Dermis lymphatic vessel endothelial cell (primary cell): ENCODE measurements at places on chromosomes 5 and 9. TPM values are rescaled to one million over a fixed set of nuclear protein-coding genes. Genes with fewer than 3 reads are reported as not detected.

DCTN3 gene
- total RNA-seq: 78.3 and 80.4 TPM in 2 replicates

FOXD4L4 gene
- total RNA-seq: under 0.01 and 0.09 TPM in 2 replicates

TMEM203 gene
- 21.4 and 23.5 TPM in 2 replicates for total RNA-seq

GARIN3 gene
- total RNA-seq: not detected in 2 replicates

HRCT1 gene
- 0.43 and 0.98 TPM in 2 replicates for total RNA-seq

CDH9 gene
- not detected in 2 replicates for total RNA-seq

AQP3 gene
- total RNA-seq: 0.09 and 0.11 TPM in 2 replicates

CCDC192 gene
- not detected in 2 replicates for total RNA-seq

NIPSNAP3A gene
- total RNA-seq: 51.5 and 52.4 TPM in 2 replicates

PWWP2A gene
- total RNA-seq: 8.9 and 14.3 TPM in 2 replicates

LRRTM2 gene
- total RNA-seq: 1.2 and 2.0 TPM in 2 replicates

SNCAIP gene
- 8.9 and 30.5 TPM in 2 replicates for total RNA-seq

PSD2 gene
- under 0.01 and 0.09 TPM in 2 replicates for total RNA-seq

TRAF1 gene
- total RNA-seq: 0.43 and 0.65 TPM in 2 replicates

SLC45A2 gene
- 0.11 TPM in 1 of 2 replicates, not detected in the other for total RNA-seq

FCN2 gene
- total RNA-seq: not detected in 2 replicates

MLANA gene
- total RNA-seq: not detected in 2 replicates

PCSK1 gene
- total RNA-seq: 0.09 and 0.11 TPM in 2 replicates

LECT2 gene
- not detected in 2 replicates for total RNA-seq

IL3 gene
- not detected in 2 replicates for total RNA-seq

PCDHB14 gene
- total RNA-seq: 0.86 and 0.98 TPM in 2 replicates

TLX3 gene
- total RNA-seq: not detected in 2 replicates

CYSRT1 gene
- total RNA-seq: 0.22 and 0.26 TPM in 2 replicates

STPG3 gene
- total RNA-seq: 0.54 TPM in 1 of 2 replicates, not detected in the other

PCDHB4 gene
- total RNA-seq: 0.09 and 0.22 TPM in 2 replicates

NUTM2F gene
- not detected in 2 replicates for total RNA-seq

CNTNAP3 gene
- 86.4 and 88.0 TPM in 2 replicates for total RNA-seq

KCTD16 gene
- under 0.01 and 0.09 TPM in 2 replicates for total RNA-seq

INPP5E gene
- 3.3 and 3.5 TPM in 2 replicates for total RNA-seq

GRXCR2 gene
- not detected in 2 replicates for total RNA-seq

SH3PXD2B gene
- total RNA-seq: 11.5 and 20.9 TPM in 2 replicates

PAPPA gene
- total RNA-seq: 0.09 and 0.22 TPM in 2 replicates

FLT4 gene
- total RNA-seq: 283 and 533 TPM in 2 replicates

FOXD4L3 gene
- total RNA-seq: under 0.01 TPM in 2 replicates

TCOF1 gene
- total RNA-seq: 7.0 and 11.4 TPM in 2 replicates

HINT1 gene
- 227 and 287 TPM in 2 replicates for total RNA-seq

DNAJC21 gene
- 19.2 and 29.3 TPM in 2 replicates for total RNA-seq

SMIM15 gene
- 50.8 and 52.3 TPM in 2 replicates for total RNA-seq

PCDHB7 gene
- 0.87 and 1.8 TPM in 2 replicates for total RNA-seq

ADAMTSL2 gene
- 0.09 and 0.11 TPM in 2 replicates for total RNA-seq

OR1L6 gene
- not detected in 2 replicates for total RNA-seq

PCDHGC4 gene
- 0.65 and 0.95 TPM in 2 replicates for total RNA-seq

TMEM232 gene
- 0.87 and 1.0 TPM in 2 replicates for total RNA-seq

WDR38 gene
- not detected in 2 replicates for total RNA-seq

CD274 gene
- total RNA-seq: 3.7 and 6.9 TPM in 2 replicates

MPDZ gene
- total RNA-seq: 126 and 131 TPM in 2 replicates

PCDH12 gene
- total RNA-seq: 18.7 and 43.6 TPM in 2 replicates

PRDM9 gene
- total RNA-seq: not detected in 2 replicates

C9orf85 gene
- 16.7 and 21.9 TPM in 2 replicates for total RNA-seq
